NCI-H1105 (cell line): ENCODE measurements at places on chromosomes 12 and 14.

GRCh38 chr12:125092872-125093680 is 27.8 kb downstream of the AACS start:
- DNase-seq, result no peak

GRCh38 chr12:76765598-76765997 is 1.7 kb downstream of the ZDHHC17 start:
- DNase-seq, result no peak

DNA sequence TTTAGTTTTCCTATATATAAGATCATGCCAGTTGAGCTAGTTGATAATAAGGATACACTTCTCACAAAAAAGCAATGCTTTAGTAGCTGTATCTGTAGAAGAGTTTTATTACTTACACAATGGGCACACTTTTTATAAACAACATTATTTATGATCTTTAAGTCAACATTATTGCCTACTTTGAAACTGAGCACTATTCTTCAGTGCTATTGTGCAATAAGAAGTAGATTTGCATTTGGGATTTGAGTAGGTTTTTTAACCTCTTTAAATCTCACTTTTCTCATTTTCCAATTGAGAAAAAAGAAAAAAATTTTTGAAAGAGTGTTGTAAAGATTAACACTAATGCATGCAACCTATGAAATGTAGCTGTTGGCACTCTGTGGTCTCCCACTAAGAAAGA is 1198.3 kb downstream of the GALC start:
- no peak for DNase-seq

DNA sequence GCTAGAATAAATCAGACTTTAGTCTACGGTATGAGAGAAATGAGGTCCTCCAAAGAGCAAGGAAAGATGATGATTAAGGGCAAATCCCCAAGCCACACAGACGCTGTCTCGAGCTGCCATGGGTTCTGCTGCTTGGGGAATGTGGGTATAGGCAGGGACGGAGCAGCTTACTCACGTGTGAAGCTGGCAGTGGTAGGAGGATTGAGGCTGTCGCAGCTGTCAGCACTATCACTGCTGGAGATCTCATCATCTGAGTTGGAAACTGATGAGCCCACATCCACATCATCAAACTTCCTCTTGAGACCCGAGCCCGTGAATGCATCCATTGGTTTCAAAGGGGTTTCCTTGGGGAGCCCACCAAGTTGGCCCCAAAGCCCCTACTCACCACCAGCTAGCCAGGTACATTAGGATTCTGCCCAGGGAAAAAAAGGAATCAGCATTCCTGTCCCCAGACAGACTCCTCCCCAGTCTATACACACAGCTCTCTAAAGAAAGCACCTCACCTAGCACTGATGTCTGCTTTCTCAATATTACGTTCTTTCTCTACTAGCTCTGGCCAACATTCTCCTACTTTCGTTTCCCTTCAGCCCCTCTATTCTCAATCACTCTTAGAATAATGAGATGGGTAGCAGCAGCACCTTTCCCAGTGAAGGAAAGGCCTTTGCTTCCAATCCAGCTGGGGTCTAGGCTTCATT is 7.0 kb downstream of the CSRNP2 start:
- DNase-seq, result no peak

- DNase-seq, result no peak
Measured at GRCh38 chr14:104394409-104394851, 185.1 kb upstream of the C14orf180 start.

- DNase-seq, result no peak
Measured at GRCh38 chr14:101313268-101313667, 248.0 kb upstream of the DIO3 start.

DNA sequence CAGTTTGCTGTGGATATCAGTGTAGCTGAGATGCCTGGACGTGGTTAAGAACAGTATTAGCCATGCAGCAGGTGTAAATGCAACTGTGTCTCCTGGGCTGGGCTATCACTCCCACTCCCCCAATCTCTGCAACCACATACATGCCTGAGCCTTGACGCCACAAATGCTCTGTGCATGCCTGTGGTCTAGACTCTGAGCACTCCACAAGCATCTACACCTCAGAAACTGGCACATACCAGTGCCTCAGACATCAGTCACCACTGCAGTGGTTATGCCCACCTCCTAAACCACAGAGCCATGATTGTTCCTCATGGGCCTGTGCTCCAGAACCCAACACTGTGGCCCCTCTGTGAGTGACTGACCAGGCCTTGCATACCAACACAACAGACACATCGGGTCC is 226.8 kb upstream of the ALG10 start:
- DNase-seq, result no peak

GRCh38 chr12:116926283-116927243 is 15.8 kb downstream of the FBXW8 start:
- DNase-seq, result no peak

DNA sequence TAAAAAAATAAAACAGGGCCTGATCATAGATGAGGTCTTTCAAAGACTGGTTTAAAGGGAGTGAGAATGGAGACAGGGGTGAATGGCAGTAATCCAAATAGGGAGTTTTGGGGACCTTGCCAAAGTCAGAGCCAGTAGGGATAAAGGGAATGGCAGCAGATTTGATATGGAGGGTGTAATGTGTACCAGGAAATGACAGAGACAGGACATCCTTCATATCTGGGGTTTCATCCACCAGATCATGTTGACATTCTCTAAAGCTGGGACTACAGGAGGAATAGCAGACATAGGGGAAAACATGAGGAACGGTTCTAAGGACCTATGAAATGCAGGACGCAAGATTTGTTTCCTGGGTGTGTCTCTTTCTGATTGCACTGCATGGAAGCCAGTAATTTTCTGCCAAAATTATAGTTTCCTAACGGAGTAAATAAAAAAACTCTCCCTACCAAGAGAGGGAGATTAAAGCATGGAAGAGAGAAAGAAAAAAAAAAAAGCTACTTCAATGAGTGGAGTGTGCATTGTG is 169.9 kb downstream of the PRKD1 start:
- DNase-seq, result no peak

DNA sequence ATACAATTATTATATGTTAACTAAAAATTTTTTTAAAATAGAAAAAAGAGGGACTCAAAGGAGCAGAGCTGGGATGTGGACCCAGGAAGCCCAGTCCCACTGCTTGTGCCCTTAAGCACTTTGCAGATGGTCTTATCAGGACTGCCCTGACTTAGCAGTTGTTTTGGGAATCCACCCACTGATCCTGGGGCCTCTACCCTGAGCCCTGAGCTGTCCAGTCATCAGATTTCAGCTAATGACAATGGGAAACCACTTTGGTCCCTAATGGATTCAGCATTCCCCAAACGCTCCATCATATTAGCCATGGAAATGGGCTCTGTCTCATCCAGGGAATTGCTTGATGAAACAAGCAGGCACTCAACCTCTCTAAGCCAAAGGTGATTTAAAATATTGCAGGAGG is 22.5 kb upstream of the WSCD2 start:
- no peak for DNase-seq

DNA sequence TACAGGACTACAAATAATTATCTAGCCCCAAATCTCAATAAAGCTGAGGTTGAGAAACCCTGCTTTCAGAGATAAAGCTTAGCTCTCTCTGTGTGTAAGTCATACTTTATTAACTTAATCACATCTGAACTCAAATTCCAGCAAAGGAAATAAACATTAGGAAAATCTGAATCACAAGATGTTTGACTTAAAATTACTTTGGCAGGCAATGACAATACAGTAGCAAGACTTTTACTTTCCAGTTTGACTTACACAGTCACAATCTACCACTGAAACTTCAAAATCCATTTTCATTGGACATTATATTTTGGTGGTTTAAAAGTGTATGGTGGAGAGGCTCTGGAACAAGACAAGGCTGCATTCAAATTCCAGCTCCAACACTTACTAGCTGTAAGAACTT is 11.4 kb downstream of the TMEM116 start:
- DNase-seq, result no peak

DNA sequence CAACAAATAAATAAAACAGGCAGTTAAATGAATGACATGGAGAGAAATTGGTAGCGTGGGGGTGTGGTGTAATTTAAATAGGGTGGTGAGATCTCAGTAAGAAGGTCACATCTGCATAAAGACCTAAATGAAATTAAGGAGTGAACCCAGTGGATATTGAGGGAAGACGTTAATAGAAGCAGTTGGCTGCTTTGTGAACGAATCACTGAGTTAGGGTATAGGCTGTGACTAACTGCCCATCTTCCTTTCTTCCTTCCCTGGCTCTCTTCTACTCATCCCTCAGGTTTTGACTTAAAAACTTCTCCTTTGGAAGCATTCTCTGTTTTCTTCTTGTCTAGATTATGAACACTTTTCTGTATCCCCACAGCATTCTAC is 64.7 kb downstream of the BTG1 start:
- DNase-seq, result no peak

DNA sequence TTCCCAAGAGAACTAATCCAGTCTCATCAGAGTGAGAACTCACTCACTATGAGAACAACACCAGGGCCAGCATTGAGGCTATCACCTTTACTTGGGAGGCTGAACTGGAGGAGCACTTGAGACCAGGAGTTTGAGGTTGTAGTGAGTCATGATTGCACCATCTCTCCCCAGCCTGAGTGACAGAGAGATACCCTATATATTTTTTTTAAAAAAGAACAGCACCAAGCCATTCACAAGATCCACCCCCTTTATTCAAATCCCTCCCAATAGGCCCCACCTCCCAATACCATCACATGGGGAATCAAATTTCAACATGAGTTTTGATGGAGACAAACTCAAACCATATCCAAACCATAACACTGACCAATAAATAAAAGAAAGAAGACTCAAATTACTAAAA is 3.7 kb upstream of the TMX1 start:
- no peak for DNase-seq

- no peak for DNase-seq
Measured at GRCh38 chr12:34401659-34402227, 379.4 kb downstream of the ALG10 start.

DNA sequence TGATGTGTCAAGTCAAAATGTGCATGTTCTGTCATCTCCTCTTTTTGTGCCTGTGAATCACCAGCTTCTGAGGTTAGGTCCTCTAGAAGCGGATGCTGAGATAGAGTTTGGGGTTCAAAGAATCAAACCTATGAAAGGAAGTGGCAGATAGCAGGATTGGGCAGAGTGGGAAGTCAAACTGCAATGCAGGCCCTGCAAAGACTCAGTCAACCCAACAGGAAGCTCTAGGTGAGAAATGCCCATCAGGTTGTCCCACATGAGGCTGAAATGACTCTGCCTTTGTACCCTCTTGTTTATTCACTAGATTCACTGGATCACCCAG is 4.5 kb upstream of the MIA2 start:
- DNase-seq, result no peak

DNA sequence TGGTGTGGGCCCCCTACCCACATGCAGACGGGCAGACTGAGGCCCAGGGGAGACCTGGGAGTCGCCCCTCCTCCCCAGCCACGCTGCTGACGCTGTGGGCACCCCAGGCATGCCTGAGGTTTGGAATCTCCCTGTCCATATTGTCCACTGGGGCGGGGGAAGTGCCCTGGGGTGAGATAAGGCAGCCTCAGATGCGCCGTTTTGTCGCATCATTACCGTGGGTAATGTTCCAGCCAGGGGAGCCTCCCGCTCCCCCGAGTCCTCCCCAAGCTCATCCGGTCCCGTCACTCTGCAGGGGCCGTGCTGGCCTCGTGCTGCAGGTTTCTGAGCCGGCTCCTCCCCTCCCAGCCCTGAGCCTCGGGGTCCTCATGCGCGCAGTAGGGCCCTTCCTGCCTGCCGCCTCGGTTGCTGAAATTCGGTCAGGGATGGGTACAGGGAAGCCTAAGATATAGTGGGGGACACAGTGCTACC is 11.4 kb downstream of the INF2 start:
- no peak for DNase-seq

GRCh38 chr12:57737467-57738460 is 778 bp downstream of the AGAP2 start:
- no peak for DNase-seq

GRCh38 chr12:93773122-93773871 is 96.1 kb downstream of the CRADD start:
- DNase-seq, result no peak

- DNase-seq, result no peak
Measured at GRCh38 chr12:106747973-106748436, 26.5 kb upstream of the RIC8B start.

- DNase-seq, result no peak
Measured at GRCh38 chr12:13094367-13094766, 9.1 kb downstream of the GSG1 start.

DNA sequence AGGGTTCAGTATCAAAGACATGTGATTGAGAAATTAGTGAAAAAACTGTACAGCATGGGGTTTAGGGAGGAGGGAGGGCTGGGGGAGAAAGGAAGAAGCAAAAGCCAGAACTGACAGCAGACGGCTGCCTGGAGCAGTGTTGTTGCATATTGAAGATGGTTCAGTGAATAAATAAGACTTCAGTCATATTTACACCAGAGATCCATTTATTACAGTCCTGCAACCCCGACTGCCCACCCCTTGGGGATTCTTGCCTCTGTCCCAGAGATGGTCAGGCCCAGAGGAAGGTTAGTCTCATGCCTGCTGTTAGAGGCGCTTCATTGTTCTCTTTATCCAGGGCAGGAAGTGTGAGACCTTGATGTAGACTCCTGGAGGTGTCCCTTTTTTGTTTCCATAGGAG is 3.2 kb downstream of the GZMH start:
- no peak for DNase-seq

- DNase-seq, result no peak
Measured at GRCh38 chr14:52220924-52221811, 46.3 kb upstream of the PTGDR start.

GRCh38 chr12:8698879-8699278 is 1.1 kb downstream of the RIMKLB start:
- DNase-seq, result no peak

GRCh38 chr12:112738531-112738930 is 53.0 kb upstream of the RPH3A start:
- DNase-seq, result no peak
